ENCODE measurements at places on chromosomes 3 and 15.

GRCh38 chr3:123088387-123088786, 21.6 kb downstream of the PDIA5 start:
- DNase-seq = no peak

- DNase-seq = no peak
Observed at GRCh38 chr3:101998256-101998926, 149.1 kb downstream of the NFKBIZ start.

DNA sequence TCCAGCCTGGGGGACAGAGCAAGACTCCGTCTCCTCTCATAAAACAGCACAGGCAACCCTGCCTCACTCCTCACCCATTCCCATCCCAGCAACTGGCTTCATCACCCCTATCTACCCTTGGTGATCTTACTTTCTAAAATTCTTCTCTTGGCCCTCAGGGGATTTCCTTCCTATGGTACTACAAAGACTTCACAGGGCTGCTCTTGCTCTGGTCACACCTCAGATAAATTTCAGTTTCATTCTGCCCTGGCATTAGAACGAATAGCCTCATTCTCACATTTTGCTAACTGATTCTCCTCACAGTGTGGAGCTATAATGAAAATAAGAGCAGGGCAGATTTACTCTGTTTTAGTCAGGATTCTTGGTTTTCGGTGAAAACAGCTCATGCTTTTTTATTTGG, 22.1 kb upstream of the CRBN start:
- no peak for DNase-seq

DNA sequence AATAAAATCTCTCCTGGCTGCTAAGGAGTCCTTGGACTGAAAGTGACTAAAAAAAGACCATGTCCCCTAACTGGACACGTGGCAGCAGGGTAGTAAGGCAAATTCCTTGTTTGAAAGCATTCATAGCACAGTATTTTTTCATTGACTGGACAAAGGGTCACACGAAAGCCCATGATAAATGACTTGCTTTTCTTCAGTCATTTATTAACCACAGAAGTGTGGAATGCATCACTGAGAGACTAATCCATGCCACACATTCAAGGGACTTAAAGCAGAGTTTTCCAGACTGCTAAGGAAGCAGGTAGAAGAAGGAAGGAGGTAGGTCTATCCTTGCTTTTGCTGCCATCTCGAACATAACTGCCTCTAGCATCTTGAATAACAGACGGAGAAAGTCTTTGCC, 31.2 kb downstream of the CASR start:
- DNase-seq = no peak

DNA sequence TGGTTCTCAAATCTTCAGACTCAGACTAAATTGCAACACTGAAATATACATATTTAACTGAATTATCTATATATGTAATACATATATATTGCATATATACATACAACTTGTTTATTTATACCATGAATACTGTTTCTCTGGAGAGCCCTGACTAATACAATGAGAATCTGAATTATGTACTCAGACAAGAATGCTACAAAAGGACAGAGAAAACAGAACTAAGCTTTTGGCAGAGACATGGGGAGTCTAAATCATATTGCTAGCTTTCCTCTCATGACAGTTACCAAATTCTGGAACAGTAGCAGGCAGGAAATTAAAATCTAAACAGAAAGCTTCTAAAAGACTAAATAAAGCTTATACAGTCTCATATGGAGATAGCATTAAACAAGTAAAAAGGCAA, 142.4 kb upstream of the KCNMB2 start:
- DNase-seq = no peak

- DNase-seq = no peak
Observed at GRCh38 chr3:185959609-185960521, 22.1 kb upstream of the TRA2B start.

GRCh38 chr3:4776980-4777581, 202.2 kb upstream of the BHLHE40 start:
- DNase-seq = no peak

GRCh38 chr3:196339044-196339443, 856 bp upstream of the TM4SF19 start:
- DNase-seq = no peak

DNA sequence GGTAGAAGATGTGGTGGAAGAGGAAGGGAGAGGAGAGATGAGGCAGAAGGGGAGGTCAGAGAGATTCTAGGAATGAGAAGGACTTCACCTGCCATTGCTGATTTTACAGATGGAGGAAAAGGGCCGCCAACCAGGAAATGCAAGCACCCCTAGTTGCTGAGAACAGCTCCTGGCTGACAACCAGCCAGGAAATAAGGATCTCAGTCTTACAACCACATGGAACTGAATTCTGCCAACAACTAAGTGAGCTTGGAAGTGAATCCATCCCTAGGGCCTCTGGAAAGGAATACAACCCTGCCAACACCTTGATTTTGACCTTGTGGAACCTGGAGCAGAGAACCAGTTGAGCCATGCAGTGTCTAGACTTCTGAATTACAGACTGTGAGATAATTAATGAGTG, 86.6 kb downstream of the EDEM1 start:
- no peak for DNase-seq

DNA sequence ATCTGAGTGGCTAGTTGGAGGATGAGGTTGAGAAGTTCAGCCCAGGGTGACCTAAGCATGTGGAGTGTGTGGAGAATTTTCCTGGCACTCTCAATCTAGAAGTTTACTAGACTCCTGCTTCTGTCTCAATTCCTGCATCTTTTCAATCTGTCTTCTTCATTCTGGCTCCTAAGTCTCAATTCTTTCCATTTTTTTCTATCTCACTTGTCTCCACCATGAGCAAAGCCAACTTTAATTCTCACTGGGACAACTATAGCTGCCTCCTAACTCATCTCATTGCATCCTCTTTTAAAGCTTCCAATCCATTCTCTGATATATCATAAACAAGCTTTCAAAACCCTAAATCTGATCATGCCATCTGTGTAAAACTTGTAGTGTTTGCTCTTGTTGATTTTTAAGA, 569.3 kb downstream of the NAALADL2 start:
- no peak for DNase-seq

DNA sequence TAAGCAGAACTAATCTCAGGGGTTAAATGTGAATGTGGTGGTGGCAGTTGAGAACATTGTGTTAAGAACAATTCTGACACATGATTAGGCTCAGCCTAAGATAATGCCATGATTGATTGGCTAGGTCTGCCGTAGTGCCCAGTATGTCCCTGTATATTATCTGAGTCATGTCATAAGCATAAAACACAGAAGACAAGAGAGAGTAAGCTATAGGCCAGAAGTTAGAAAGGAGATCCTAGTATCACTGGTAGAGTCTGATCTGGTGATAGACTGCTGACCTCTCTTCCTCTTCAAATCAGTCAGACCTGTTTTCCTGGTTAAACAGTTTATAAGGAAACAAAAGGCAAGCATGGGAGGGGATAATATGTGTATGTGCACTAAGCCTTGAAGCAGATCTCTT, 30.1 kb upstream of the ATP8B4 start:
- DNase-seq = no peak

- no peak for DNase-seq
Observed at GRCh38 chr3:156542101-156543042, 12.5 kb downstream of the SSR3 start.

Measured in stimulated activated CD8-positive, alpha-beta memory T cell treated with anti-CD3 and anti-CD28 coated beads, Interleukin-12 subunit alpha, Interleukin-12 subunit beta, amount 100 ng/mL, for 4 hours (primary cell).